ENCODE measurements at places on chromosomes 3 and 15.
A peak's percentile ranks its signal among the peaks of the same experiment; 100 is the strongest.

GRCh38 chr3:193816656-193817311, 223.8 kb downstream of the OPA1 start:
- DNase-seq = no peak

DNA sequence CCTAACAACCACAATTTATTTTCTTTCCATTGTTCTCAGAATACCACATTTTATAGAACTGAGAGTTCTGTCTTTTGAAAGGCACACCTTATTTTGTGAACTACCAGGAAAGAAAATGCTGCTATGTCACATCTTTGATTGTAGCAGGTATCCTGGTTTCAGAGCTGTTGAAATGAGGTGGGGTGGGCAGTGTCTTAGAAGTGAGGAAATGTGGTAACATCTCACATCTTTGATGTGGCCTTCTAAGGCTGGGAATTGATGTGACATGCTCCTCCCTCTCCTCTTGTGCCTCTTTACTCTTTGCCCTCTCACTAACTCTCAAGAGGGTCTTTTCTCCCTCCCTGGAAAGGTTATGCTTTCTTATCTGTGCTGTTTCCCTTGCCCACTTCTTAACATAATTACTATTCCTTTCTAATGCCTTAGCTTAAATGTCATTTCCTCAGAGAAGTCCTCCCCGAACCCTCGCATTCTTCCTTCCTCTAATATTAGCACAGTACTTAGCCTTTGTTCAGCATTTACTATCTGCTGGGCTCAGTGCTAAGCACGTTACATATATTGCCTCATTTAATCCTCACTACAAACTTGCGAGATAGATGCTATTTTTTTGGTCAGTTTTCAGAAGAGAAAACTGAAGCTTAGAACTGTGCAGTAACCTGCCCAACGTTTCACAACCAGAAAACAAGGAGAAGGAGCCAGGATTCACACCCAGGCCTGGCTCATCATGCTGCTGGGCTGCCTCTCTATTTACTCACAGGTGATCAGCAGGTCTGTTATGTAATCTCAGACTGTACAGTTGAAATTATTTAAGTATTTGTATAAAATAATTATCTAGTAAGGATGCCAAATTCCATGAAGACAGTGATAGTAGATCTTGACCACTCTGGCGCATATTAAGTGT, 24.0 kb upstream of the SPTSSB start:
- DNase-seq = no peak

DNA sequence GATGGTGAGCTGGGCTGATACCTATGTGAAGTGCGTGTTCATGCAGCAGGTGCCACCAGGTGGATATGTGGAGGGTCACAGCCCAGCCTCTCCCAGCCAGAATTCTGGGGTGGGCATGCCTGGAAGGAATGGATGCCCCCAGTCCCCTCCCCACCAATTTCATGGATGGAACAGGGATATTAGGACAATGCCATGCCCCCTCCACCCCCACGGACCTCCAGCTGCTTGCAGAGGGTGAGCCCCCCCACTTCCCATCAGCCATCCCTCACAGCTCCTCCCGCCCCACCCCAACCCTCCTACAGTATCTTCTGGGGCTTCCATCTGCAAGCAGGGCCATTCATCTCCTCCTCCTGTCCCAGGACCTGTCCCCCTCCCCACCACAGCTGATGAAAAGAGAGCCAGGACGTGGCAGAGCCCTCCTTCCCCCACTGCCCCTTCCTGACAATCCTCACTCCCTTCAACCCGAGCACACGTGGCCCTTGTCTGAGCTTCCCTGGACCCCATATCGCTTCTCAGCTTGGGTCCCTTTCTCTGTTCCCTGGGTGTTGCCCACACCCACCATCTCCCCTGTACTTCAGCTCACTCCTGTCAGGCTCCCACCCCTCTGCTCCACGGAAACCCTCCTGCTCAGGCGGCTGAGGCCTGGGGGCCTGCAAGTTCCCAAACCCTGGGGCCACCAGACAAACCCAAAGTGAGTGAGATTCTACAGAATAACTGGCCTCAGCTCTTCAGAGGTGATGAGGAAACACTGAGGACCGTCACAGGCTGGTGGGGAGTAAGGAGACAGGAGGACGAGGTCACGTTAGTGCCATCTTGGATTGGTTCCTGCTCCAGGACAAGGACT, 2.8 kb upstream of the SEMA3G start:
- DNase-seq = no peak

DNA sequence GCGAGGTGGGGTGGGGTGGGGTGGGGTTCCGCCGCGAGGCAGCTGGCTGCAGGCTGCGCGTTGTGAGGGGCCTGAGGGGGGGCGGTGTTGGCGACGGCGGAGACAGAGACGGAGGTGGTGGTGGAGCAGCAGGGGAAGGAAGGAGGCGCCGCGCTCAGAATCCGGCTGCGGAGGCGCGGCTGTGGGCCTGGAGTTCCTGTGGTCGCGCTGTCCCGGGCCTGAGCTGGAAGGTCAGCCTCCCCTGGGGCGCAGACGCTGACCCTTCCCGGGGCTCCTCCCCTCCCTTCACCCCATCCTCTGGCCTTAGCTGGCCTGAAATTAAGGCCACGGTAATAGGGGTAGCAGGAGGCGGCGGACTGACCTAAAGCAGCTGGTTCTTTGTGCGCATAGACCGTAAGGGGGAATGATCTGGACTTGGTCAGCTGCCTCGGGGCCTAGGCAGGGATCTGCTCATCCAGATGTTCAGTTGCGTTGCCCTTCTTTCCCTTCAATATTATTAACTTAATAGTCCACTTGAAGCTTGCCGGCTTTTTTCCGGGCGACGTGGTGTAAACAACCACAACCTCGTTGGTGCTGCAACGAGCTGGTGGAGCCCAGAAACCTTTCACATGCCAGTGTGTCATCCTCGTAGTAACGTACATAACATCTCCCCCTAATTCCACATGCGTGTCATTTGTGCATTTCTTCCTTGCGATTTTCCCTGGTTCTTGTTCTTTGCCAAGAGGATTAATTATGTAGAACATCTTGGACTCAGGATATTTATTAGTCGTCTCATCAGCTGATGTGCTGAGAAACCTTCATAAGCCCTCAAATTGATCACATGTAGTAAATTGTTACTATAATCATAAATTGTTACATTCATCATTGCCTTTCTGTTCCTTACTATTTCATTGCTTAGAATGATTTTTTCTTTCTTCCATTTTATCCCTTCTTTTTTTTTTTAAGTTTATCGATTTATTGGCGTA, 626 bp downstream of the SEC62 start:
- no peak for DNase-seq

GRCh38 chr3:101252307-101252706, 68.1 kb downstream of the IMPG2 start:
- DNase-seq = no peak

GRCh38 chr3:136070953-136071949, 105.7 kb downstream of the PPP2R3A start:
- DNase-seq = no peak

GRCh38 chr3:158100681-158101080, 5.5 kb downstream of the SHOX2 start:
- DNase-seq = no peak

DNA sequence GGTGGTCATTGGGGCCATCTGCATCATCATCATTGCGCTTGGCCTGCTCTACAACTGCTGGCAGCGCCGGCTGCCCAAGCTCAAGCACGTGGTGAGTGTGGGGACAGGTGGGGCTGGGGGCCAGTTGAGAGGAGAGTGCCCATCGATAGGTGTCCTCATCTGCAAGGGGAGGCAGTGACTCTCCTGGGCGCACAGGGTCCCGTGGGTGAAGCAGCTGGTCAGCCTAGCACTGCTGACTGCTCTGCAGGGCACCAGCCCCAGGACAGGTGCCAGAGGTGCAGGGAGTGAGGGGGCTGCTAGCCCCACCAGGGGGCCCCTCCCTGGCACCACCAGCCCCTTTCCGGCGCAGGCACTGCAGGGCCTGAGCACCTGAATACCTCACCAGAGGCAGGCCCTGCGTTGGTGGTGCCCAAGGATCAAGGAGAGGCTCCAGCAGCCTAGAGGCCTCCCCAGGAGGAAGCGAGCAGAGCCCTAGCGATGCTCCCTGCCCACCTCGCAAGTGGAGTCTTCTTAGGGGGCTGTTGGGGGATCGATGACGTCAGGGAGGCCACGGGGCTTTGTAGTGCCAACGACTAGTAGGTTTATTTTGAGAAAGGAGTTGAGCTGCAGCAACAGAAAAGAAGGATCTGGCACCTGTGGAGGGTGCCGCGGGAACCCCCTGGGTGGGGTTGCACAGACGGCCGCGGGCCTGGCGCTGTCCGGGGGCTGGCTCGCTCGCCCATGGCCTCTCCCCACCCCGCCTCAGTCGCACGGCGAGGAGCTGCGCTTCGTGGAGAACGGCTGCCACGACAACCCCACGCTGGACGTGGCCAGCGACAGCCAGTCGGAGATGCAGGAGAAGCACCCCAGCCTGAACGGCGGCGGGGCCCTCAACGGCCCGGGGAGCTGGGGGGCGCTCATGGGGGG, 976 bp upstream of the ABTB1 start:
- no peak for DNase-seq

- DNase-seq = peak; percentile 10
Observed at GRCh38 chr3:137946356-137946973, 63.5 kb upstream of the CLDN18 start.

GRCh38 chr15:92095693-92096092, 242.2 kb downstream of the SLCO3A1 start:
- no peak for DNase-seq

- DNase-seq = no peak
Observed at GRCh38 chr3:124257336-124257864, 265.5 kb upstream of the ROPN1 start.

GRCh38 chr3:72475258-72476138, 372.7 kb downstream of the SHQ1 start:
- no peak for DNase-seq

DNA sequence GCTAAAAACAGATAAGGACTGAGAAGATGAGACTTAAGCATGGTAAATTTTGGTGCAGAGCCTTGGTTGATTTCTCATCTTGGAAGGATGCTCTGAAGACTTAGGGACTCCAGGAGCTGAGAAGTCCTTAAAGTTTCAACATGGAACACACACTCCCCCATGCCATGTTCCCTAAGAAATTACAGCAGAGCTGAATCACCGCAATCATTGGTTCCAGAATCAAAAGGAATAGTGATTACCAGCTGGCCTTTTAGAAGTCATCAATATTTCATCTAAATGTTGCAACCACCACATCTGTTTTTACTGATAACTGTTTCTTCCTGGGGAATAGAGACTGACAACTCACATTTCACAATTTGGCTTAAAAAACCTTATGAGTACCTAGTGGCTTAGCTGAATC, 229.3 kb downstream of the MINAR1 start:
- DNase-seq = no peak

GRCh38 chr15:33191591-33191990, 2.9 kb downstream of the FMN1 start:
- DNase-seq = no peak

GRCh38 chr15:29670266-29670665, 152.0 kb downstream of the TJP1 start:
- DNase-seq = no peak

GRCh38 chr3:195155570-195156241, 115.3 kb downstream of the XXYLT1 start:
- no peak for DNase-seq

- no peak for DNase-seq
Observed at GRCh38 chr3:14439501-14440167, 37.2 kb downstream of the SLC6A6 start.

DNA sequence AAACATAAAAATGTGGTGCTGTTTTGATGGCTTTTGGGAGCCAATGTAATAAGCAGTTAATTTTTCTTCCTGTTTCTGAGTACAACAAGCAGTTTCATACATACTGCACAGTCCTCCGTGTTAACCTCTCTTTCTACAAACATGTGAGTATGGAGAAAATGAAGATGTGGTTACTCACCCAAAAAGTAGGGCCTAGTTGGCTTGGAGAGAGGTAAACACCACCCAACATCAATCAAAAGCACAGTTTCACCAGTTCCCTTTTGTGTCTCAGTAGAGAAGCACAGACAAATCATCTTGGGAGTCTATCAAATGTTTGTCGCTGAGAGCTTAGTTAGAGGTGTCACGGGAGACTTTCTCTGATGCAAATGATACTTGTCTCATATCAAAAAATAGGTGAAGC, 320.2 kb downstream of the UNC13C start:
- no peak for DNase-seq

GRCh38 chr3:195612075-195612800, 28.5 kb upstream of the APOD start:
- no peak for DNase-seq

- no peak for DNase-seq
Observed at GRCh38 chr15:37788330-37788729, 146.1 kb upstream of the TMCO5A start.

DNA sequence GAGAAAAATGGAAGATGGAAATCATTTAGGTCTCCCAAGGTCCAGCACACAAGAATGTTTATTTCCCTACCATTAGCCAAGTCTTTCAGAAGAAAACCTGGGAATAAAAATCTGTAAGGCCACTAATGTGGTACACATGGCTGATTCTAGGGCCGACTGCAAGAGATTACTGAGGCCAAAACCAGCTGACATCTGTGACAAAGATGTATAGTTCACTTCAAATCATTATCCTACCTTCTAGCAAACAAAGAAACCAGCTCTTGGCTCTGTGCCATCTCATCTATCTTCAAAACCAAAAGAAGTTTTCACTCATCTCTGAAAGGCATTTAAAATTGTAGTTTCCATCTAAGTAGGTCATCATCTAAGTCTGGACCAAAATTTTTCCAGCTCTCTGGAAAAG, 43.9 kb downstream of the ERC2 start:
- DNase-seq = no peak

DNA sequence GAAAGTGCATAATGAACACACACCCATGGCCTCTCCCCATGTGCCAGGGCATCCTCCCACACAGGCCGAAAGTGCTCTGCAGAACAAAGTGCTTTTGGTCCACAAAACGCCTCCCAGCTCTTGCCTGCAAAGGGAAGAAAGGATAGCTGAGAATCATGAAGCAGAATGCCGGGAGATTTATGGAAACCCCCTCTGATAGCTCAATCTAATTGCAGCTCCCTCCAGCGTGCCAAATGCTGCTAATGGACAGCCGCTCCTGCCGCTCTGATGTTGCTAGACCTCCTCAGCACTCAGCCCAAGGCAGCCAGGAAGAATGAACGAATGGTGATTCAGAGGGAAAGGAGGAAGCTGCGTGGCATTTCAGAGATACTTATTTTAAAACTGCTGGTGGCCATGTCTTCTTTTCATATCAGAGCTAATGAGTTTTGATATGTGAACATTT, 145.3 kb downstream of the TJP1 start:
- DNase-seq = no peak

DNA sequence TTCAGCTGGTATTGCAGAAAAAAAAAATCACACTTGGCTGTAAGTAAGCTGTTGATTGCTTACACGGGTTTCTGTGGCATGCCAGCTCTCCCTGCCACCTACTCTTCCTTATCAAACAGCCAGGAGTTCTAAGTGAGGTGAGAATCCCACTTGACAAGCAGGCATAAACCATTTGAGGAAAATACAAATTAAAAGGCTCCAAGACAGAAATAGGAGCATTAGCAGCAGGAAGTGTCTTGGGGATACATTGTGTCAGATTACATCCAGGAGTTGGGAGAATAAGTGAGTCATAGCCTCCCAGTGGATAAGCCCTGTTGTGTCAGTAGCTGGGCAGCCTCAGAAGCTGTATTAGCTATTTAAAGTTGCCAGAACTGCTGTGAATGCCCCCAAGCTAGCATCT, 256.0 kb downstream of the CNTN4 start:
- no peak for DNase-seq
